H54 (cell line): ENCODE measurements at places on chromosomes 11 and 22.

DNA sequence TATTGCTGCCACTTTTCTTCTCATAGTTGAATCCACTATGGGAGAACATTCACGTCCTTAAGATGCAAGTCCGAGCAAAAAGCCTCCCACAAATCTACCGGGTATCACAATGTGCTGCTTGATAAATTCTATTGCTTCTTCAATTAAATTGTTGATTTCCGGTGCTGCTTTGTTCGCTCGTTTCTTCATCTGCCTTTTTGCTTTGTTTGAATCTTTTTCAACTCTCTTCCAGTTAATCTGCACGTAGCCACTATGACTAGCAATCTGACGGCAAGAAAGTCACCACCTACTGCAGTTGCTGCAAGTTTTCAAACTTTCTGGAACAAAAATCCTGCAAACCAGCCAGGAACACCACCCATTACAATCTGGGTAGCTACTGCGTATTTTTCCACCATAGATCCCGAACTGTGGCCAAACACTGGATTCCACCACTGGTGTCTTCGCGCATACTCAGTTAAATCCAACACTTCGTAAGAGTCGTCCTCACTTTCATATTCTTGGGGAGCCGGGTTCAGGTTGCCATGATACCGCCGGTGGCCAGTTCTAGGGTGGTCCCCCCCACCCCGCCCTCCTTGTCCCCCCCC is 59.1 kb downstream of the CLMP start:
- no peak for DNase-seq

DNA sequence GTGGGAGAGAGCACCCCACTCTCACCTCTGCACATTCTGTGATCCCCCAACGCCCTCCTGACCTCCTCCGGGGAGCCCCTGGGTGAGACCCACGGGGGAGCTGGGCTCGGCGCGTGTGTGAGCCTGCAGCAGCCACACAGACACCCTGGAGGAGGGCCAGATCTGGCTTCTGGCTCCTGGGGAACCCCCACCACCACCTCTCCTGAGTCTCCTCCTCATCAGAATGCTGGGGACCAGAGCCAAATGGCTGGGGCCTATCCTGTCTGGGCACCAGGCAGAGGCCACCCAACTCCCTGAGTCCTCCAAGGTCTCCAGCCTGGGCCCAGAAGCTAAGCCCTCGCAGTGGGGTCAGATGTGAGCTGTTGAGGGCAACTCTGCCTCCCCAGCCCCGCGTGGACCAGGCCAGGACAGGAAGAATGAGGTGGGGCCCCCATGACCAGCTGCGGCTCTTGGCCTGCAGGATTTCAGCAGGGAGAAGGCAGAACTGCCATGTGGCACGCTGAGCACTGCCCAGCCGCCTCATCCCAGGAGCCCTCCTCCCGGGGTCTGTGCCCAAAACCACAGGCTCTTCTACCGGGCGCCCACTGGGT is 5.5 kb upstream of the PIM3 start:
- no peak for DNase-seq

- DNase-seq: no peak
These were observed 1.9 kb upstream of the GRAMD1B start for GRCh38 chr11:123428116-123428715.

DNA sequence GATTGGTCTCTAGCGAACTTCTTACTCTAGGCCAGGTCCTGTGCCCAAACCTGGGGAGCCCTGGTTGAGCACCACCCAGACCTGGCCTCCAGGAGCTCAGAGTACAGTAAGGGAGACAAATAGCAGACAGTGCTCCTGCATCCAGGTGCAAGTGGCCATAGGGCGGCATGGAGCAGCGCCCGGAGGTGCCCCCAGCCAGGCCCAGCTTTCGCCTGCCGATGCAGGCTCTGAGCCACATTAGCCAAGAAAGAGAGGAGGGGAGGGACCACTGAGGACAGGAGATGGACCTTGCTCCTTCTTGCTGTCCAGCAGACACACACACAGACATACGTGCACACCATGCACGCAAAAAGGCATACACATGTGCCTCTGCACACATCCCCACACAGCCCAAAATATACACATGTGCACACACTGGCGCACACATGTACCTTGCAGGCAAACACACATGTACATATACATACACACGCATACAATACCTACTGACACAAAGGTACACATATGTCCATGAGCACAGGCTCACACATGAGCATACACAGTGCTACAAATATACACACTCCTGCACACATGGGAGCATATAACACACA is 68.7 kb upstream of the FGF3 start:
- no peak for DNase-seq

DNA sequence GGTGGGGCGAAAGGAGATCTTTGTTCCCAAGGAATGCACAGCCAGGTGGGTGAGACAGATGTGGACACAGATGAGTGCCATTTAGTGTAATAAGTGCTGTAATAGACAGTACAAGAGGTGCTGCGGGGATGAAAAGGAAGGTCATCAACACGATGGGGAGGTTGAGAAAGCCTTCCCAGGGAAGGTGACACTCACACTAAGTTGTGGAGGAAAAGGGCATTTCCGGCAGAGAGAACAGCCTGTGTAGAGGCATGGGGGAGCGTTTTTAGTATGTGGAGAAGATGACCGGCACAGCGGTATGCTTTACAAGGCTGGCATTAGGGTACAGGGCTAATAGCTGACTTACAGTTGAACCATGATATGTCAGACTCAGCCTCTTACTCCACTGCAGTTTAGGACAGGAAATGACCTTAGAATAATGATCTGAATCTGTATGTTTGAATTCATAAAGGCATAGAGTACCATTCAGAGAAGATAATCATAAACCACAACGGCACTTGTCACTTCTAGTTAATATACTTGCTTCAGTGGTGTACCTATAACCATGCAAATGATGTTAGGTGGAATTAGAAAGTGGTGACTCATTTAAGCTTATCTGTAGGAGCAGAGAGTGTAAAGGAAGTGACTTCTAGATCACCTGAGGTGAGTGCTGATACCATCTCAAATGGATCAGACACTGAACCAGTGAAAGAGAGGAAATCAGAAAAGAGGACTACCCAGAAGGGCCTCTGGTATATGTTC is 60.6 kb downstream of the FAM83F start:
- no peak for DNase-seq

DNA sequence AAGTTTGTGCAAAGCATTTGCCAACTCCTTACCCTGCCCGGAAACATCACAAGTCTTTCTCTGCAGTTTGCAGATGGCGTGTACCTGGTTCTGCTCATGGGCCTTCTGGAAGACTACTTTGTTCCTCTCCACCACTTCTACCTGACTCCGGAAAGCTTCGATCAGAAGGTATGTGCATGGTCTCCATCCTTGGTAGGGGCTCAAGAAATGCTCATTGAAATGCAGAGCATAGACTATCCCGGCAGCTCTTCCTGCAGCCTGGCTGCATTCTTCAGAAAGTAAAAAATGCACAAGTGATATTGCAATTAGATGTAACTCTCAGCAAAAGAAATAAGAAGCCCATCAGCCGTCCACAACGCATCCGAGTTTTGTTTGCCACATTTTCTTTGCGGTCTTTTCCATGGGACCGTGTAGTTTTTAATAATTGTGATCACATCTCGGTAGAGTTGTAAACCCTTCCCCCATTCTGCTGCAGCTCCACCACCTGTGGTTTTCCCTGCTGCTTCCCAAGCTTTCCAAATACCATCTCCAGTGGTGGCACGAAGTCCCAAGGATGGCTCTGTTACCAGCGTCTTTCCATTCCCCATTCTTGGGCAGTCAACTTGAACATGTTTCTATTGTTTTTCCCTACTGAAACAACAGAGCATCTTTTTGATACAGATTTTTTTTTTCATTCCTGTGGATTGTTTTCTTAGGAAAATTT is 22.7 kb upstream of the PARVG start:
- DNase-seq: no peak

DNA sequence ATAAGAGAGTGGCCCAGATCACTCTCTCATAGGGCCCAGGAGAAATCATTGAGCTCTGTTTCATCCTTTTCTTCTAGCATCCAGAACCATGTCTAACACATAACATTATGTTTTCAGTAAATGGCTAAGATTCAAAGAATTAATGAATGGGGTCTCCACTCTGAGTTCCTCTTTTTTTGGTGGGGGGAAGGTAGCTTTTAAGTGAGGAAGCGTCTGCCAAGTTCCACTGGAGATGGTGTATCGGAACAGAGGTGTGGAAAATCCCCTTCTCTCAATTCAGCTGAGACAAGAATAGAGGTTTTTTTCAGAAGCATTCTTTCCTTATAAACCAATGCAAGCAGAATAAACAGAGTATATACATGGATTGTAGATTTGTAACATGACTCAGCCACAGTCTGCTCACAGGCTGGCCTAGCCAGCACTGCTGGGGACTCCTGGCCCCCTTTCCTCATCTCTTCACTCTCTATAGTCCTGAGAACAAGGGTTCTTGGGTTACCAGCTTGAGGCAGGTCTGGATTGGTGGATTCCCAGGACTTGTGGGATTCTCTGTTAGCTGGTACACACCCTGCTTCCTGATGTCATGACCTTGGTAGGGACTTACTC is 97.2 kb downstream of the TRAF6 start:
- DNase-seq: no peak

- no peak for DNase-seq
These were observed 1.1 kb downstream of the APLP2 start for GRCh38 chr11:130070846-130071200.

DNA sequence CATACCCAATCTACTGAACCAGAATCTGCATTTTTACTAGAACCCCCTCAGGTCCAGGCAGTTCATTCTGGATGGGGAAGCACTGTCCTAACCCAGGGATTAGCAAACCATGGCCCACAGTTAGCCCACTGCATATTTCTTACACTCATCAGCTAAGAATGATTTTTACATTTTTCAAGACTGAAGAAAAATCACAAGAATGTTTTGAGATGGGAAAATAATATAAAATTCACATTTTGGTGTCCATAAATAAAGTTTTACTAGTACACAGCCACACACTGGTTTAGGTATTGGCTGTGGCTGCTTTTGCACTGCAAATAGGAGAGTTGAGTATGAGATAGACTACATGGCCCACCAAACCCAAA is 59.4 kb downstream of the PPFIBP2 start:
- no peak for DNase-seq

- no peak for DNase-seq
These were observed 1057.0 kb upstream of the CNTN5 start for GRCh38 chr11:97963528-97964331.

GRCh38 chr11:3859373-3859881 is 4.0 kb downstream of the STIM1 start:
- DNase-seq: no peak

DNA sequence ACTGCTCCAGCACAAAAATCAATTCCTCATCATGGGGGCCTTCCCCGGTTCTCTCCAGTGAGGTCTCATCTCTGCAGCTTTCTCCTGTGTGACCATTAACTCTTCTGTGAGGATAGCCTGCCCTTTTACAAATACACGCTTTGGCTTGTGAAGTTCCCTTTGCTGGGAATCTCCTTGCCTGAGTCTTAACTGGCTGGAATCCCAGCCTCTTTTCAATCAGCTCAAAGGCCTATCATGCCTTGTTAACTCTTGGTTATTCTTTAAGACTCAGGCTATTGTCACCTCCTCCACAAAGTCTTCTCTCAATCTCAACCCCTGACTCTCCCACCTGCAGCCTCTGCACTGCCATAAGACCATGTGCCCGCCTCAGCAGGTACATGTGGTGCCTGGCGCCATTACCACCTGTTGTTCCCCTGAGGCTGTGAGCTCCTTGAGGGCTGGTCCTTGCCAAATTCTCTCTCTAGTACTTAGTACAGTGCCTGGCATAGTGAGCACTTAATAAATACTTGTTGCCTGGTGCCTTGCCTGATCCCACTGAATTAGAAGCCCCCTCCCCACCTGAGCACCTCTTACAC is 128.2 kb downstream of the ST3GAL4 start:
- no peak for DNase-seq

- no peak for DNase-seq
These were observed 590.2 kb upstream of the LRRC4C start for GRCh38 chr11:42049650-42050049.

- DNase-seq: no peak
These were observed 49.3 kb upstream of the MPPED2 start for GRCh38 chr11:30635401-30635989.

DNA sequence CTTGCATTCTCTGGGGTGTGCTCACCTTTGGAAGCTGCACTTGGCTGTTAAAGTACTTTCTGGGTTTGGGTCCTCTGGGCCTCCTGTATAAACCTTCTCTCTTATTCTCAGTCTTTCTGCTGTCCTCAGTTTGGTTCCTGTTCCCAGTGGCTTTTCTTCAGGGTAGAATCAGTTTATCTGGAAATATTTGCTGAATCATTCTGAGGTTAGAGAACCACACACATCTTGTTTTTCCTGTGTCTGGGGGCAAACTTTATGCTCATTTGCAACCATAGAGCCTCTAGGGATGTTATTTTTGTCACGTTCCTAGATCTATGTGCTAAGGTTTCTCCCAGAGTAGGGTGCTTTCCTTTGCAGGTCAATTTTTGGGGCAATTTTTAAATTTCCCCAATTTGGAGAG is 224.3 kb upstream of the C11orf87 start:
- no peak for DNase-seq

DNA sequence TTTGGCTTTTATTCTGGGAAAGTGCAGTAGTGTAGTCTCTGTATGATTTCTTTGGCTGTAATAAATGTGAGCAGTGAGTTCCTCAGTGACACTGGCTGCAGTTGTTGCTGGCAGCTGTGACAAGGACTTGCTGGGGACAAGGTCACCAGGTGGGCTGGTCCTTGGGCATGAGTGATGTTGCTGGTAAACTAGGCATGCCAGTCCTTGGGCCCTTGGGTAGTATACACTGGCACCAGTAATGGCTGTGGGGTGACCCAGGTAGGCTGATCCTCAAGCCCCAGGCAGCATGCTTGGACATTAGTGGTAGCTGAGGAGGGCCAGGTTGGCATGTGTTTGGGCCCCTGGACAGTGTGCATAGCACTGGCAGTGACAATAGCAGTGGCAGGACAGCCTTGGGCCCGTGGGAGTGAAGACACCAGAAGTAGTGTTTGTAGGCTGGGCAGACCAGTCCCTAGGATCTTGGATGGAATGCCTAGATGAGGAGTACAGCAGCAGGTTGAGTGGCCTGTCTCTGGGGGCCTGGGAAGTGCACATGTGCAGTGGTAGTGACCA is 164.3 kb downstream of the GUCY1A2 start:
- no peak for DNase-seq

DNA sequence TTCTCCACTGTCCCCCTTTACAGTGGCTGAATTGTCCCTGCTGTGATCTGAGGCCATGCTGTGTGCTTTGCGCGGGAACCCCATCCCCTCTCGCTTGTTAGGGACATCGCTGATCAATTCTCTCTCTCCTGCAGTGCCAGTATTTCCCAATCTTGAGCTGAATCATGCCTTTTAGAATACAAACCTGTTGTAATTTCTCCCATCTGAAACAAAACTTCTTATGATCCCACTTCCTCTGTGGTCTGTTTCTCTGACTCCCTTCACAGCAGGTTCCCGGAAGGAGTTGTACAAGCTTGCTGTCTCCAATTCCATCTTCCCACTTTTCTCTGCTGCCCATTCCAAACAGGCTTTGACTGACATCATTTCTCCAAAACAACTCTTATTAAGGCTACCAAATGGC is 16.8 kb downstream of the ADAMTS15 start:
- DNase-seq: no peak

GRCh38 chr22:24548812-24549211 is 6.1 kb downstream of the GUCD1 start:
- no peak for DNase-seq
